Left lung (tissue), 14 donors: ENCODE measurements at places on chromosomes 4 and X.

- DNase-seq = no peak
Observed at GRCh38 chr4:127598656-127599055, 34.1 kb upstream of the INTU start.

DNA sequence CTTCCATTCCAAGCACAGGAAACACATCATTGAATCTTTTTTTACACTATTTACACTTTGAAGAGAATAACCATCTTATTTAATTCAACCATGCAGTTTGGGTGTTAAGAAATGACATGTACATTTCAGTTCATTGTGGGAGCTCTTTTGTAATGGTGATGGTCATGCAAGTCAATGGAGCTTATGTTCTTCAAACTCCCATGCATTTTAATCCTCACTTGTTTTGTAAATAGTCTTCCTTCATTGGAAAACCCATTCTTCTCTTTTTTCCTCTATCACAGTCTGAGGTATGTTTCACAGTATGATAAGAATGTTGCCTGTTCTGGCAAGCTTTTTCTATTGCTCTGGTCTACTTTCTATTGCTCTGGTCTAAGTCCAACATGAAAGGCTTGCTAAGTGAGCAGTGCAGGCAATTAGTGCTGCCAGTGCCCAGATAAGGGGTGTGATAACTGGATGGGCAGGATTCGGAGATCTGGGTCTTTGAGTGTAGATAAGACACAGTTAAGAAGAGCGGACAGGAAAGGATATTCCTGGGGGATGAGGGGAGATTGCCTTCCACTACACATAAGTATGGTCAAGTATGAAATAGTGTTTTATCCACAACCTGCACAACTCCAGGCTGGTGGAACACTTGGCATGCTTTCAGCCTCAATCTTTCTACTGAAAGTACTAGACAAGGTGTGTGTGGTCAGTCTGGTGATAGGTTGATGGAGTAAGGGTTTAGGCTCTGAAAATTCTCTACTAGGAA, 17.1 kb downstream of the AFP start:
- DNase-seq = no peak

DNA sequence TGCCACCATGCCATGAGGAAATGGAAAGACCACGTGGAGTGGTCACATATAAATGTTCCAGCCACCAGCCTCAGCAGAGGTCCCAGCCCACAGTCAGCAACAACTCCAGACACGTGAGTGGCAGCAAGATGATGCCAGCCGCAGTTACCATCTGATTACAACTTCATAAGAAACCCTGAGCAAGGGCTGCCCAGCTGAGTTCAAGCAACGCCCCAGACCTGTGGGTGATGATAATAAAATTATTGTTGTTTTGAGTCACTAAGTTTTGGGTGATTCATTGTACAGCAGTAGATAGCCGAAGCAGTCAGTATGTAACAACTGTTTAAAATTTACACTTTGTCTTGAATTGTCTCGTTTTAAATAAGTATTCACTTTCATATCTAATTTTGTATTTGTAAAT, 5.8 kb upstream of the CCNG2 start:
- no peak for DNase-seq

DNA sequence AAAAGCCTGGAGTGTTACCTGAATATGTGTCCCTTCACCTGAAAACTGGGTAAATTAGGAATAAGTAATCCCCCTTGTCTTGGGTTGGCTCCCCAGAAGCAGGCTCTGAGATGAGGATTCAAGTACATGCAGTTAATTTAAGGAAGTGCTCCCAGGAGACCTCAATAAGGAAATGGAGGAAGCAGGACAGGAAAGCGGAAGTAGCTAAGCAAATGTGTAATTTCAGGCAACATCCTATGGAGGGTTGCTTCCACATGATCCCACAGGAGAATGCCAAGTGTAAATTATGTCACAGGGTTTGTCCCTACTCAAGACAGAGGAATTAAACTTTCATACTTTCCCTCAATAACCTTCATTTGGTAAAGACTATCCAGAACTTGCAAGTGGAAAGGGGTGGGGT, 48.1 kb upstream of the ARHGEF6 start:
- DNase-seq = no peak

DNA sequence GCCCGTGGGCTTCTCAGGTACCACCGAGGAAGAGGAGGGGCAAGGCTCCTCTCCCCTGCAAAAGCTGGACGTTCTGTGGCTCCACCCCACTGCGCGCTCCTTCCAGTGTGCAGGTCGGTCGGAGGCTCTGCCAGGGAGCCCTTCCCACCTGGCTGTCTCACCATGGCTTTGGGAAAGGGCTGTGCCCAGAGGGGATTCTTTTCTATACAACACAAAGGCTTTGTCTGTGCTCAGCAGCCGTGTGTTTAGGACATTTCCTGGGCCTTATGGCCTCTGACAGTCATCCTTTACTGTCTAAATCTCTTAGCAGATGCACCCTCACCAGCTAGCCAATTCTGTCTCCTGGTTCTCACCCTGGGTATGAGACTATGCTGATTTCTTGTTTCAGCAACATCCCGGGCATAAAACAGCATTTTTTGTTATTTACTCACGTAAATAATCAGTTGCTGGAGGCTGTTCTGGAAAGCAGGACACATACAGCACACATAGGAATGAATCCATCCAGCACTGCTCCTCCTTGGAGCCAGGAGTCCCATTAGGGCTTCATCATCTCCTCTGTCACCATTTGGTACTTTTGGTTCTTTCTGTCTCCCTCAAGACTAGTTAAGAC, 20.4 kb upstream of the ATXN3L start:
- DNase-seq = no peak

DNA sequence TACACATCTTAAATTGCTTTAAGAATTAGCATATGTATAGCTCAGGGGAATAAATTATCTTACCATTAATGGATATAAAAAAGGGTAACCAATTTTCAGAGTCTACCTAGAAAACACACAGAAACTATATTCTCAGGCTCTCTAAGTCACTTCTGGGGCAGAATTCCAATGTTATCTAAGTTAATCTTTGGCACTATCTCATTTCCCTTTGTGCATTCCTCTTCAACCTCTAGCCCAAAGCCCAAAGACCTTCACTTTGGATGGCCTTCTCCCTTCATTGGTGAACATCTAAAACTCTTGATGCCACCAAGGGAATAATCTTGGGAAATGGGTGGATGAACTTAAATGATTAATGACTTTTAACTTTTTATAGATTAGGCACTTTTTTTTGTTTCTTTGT, 108.3 kb downstream of the APBB2 start:
- no peak for DNase-seq

GRCh38 chr4:84401701-84402306, 97.3 kb downstream of the NKX6-1 start:
- DNase-seq = no peak

DNA sequence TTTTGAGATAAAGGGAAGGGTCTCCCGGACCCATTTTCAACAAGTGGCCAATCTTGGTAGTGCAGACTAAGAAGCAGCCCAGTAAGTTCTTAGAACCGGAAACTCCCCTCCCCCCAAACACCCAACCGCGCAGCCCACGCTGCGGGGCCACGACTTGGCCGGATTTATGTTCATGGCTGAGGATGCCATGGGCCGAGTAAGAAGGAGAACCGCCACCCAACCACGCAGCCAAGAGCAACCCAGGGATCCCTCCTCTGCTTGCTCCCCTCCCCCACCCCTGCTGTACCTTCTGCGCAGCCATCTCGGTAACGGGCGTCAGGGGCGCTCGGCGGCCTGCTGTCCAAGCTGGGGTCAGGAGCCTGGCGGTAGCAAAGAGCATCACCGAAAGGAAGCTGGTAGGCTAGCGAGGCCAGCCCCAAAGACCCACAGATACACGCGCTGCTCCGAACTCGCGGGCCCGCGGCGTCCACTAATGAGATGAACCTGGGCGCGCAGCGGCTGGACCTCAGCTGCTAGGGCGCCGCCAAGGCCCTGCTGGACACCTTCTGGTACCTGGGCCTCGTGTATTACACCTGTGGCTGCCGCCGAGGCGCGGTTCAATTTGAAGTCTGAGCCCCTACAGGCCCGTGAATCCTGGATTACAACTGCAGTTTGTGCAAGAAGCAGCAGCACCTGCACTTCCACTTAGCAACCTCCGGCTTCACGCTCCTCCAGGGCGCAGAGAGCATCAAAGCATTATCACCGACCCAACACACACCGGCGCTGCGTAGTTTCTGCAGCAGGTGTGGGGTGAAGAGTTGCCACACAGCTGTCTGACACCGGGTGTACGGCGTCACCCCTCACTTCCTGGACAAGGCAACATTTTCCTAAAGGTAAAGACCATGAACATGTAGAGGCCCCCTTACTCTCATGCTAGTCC, 63.4 kb downstream of the NUDT10 start:
- peak; percentile 51 for DNase-seq

- no peak for DNase-seq
Observed at GRCh38 chrX:7025471-7025870, 122.0 kb upstream of the STS start.

GRCh38 chr4:88456670-88457306, at the start of gene HERC5:
TSS of gene HERC5 (plus strand) at chr4:88457119. CDS start at chr4:88457270, 151 bp downstream.
- peak; percentile 94 for DNase-seq

DNA sequence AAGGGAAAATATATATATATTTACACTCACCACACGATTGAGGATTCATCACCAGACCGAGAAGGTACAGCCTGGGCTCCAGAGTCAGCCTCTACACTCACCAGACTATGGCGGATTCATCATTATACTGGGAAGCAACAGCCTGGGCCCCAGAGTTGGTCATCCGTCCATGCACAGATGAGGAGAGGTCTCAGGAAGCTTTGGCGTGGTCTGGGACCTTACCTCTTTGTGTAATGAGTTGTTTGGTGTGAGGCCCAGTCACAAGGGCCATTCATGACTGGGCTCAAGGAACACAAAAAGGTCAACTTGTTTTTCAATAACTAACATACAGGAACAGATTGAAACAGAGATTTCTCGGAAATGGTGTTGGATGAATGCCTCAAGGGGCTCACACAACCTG, 926.1 kb downstream of the FAM133A start:
- DNase-seq = no peak

DNA sequence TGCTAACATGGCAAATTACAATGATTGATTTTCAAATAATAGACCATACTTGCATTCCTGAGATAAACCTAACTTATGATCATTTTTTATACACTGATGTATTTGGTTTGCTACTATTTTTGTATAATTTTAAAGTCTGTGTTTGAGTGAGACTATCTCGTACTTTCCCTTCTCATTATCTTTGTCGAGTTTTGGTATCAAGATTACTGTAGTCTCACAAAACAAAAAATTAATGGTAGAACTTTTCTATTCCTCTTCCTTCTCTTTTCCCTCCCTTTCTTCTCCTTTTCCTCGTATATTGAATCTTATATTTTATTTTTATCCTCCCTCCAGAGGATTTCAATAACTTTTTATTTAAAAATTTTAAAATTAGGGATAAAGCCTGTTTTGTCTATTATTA, 41.5 kb downstream of the RGS12 start:
- no peak for DNase-seq

- no peak for DNase-seq
Observed at GRCh38 chrX:953879-954482, 258.5 kb downstream of the CRLF2 start.

GRCh38 chr4:129804461-129804981, 708.6 kb downstream of the C4orf33 start:
- DNase-seq = no peak

GRCh38 chr4:165489786-165490185, 111.0 kb downstream of the CPE start:
- DNase-seq = no peak

DNA sequence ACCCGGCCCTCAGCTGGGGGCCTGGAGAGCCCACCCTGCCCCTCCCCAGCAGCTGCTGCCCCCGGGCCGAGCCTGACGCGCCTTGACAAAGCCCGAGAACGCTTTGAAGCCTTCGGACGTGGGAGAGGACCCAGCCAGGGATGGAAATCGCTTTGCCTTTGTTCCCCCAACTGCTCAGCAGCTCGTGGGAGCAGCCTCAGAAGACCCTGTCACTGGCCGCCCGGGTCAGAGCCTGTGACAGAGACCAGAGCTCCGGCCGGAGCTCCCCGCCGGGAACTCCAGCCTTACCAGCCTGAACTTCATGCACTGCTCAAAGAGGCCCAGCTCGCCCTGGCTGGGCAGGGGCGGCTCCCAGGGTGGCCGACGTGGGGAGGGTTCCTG, 2.6 kb upstream of the SLC6A8 start:
- DNase-seq = no peak

DNA sequence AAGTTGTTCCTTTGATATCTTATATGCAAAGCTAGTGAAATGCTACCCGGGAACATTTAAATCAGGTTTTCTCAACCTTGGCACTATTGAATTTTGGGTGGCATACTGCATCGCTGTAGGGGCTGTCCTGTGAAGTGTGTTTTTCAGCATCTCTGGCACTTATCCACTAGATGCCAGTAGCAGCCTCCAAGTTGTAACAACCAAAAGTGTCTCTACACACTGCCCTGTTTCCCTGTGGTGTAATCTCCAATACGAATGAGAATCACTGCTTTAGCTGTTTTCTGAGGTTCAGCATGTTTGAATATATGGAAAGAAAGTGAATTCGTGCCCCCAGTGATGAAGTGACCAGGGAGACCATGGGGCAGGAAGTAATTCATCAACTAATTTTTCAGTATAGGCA, 551.6 kb upstream of the PRKX start:
- no peak for DNase-seq

DNA sequence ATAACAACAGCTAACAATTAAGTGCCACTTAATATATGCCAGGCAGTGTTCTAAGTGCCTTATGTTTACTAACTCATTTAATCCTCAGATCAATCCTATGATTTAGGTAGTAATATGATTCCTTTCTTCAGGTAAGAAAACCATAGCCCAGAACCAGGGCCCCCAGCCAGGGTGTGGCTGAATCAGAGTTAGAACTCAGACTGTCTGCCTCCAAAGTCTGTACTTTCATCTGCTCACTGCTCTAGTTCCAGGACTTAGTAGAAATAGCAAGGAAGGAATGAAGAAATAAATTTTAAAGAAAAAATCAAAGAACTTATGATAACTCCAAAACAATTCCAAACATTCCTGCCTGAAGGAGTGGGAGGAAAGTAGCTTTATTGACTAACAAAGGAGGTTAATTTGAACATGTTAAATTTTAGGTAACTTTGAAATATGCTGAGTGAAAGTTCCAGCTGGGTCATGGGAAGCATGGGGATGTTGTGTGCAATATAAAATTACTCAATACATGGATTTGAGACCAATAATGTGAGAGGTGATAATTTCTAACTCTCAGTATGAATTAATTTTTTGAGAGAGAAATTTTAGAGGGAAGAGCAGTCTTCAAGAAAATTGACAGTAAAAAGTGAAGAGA, 8.8 kb upstream of the ADH1C start:
- no peak for DNase-seq

DNA sequence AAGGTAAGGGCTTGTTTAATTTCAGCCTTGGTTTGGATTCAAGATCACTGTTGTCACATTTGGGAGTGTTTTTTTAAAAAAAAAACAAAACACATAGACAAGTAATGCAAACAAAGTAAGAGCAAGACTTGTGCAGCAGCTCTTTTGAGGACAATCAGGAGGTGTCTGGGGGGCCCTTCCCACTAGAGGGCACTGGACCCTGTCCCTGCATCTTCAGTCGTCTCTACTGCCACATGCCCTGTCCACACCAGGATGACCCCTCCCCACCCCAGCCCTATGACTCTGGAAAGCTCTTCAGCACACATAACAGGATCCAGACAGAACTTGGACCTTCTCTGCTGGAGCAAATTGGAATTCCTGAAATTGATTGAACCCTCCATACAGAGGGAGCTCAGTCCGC, 71.0 kb downstream of the USP46 start:
- DNase-seq = no peak

GRCh38 chr4:84750960-84751283, 168.0 kb downstream of the CDS1 start:
- DNase-seq = no peak
